ENCODE measurements at places on chromosomes 11 and 22. TPM values are rescaled to one million over a fixed set of nuclear protein-coding genes. Genes with fewer than 3 reads are reported as not detected.

DNA sequence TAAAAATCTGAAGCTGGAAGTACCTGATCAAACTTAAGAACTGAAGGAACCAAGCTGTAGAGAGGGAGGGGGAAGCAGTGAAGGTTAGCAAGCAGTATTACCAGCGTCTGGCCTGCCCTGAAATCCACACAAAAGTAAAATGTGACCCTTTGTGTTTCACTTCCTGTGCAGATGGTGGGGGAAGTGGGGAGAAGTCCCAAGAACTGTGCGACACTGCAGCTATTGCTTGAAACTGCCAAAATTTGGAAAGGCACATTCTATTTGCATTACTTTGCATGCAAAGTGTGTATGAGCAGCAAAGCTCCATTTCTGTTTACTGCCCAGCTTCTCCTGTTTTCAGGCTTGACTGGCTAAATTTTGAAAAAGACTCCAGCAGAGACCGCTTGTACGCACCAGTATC is 72.1 kb upstream of the BMAL1 start:
- DNase-seq = no peak

DNA sequence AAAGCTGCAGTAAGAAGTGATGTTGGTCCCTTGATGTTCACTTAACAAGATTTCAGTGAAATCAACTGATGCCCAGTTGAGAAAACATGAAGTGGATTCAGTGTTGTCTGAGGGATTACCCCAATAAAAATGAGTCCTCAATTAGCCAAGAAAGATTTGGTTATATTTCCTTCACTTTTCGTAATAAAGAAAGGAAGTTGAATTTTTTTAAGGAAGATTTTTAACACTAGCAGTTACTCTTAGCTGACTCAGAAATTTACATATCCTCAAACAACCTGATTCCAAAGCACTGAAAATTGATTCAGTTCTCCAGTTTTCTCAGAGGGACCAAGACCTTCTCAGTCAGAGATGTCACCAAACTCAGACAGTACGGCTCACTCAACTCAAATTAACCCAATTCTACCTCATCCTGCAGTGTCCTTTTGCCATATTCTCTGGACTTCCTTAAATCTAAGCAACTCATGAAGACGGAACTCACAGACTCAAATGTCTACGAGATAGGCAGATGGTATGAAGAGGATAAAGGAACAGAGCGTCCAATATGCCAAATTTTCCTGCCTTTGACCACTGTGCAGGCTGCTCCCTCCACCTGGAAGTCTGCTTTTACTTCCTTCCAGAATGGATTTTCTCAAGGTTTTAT is 22.8 kb downstream of the SLC5A4 start:
- no peak for DNase-seq

GGTLC3 gene
- total RNA-seq = not detected

PVALB gene
- total RNA-seq = not detected

MYOD1 gene
- total RNA-seq = not detected

- DNase-seq = no peak
Observed at GRCh38 chr11:12099132-12099873, 11.1 kb upstream of the MICAL2 start.

- no peak for DNase-seq
Observed at GRCh38 chr22:45067731-45068130, 57.9 kb upstream of the PHF21B start.

SAA4 gene
- not detected for total RNA-seq
